ENCODE measurements at places on chromosomes 2 and 18.

- DNase-seq: no peak
Measured at GRCh38 chr18:36309436-36310391, 12.2 kb downstream of the FHOD3 start.

- no peak for DNase-seq
Measured at GRCh38 chr2:182616471-182617393, 99.3 kb upstream of the DNAJC10 start.

GRCh38 chr2:20040489-20041172, 10.8 kb downstream of the LAPTM4A start:
- no peak for DNase-seq

- DNase-seq: no peak
Measured at GRCh38 chr2:70145851-70146739, 44.7 kb downstream of the C2orf42 start.

GRCh38 chr2:19857806-19858205, 44.0 kb downstream of the TTC32 start:
- no peak for DNase-seq

GRCh38 chr2:57461624-57462023, 585.0 kb upstream of the VRK2 start:
- DNase-seq: no peak

DNA sequence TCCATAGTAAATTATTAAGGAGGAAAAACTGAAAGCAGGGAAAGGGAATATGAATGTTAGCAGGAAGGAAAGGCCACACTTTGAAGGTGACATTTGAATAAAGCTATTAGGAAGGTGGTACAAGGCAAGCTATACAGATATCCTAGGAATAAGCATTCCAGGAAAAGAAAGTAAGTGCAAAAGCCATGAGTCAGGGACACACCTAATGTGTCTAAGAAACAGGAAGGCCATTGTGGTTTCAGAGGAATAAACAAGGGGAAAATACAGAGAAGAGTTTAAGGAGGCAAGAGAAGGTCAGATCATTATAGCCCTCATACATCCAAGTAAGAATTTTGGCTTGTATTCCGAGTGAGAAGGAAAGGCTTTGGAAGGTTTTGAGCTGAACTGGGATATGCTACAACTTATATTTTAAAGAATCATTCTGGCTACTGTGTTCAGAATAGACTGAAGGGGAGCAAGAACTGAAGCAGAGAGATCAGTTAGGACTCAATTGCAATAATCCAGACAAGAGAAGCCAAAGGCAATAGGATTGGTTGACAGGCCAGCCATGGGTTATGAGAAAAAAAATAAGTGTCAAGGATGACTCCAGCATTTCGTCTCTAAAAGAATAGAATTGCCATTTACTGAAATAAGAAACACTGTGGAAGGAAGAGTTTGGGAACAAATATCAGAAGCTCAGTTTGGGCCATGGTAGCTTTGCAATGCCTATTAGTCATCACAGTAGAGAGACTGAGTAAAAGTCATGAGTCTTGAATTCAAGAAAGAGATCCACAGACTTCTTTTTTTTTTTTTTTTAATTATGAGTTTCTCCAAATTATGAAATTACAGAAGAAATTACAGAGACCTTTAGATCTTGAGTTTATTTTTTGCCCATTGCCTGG, 11.3 kb downstream of the RAD51AP2 start:
- no peak for DNase-seq

GRCh38 chr2:223943561-223944008, 1.6 kb downstream of the WDFY1 start:
- no peak for DNase-seq

GRCh38 chr18:63907664-63908063, at the start of gene SERPINB10:
TSS of gene SERPINB10 (plus strand) at chr18:63907958. CDS start at chr18:63915511, 7,553 bp downstream.
- DNase-seq: no peak

DNA sequence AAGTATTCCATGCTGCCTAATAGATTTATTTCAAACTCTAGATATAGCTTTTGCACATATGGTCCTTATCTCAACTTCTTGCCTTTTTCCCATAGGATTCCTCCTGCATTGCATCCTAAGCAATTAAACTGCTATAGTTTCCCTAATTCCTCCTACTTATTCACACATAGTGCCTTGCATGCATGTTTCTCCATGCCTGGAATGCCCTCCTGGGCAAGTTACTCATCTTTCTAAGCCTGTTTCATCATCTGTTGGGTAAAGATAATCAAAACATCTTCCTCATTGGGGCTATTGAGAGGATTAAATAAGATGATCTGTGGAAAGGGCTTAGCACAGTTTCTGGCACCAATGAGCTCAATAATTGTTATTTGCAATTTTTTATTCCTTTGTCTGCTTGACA, 726.5 kb downstream of the SLC4A3 start:
- no peak for DNase-seq

DNA sequence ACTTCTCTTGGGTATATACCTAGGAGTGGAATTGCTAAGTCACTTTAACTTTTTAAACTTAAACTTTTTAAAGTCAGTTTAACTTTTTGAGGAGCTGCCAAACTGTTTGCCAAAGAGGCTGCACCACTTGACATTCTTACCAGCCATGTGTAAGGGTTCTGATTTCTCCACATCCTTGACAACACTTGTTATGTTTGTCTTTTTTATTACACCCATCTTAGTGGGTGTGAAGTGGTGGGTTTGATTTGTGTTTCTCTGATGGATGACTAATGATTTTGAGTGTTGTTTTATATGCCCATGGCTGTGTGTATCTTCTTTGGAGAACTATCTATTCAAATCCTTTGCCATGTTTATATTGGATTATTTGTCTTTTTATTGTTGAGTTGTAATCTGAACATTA, 13.6 kb downstream of the ASAP2 start:
- DNase-seq: no peak

GRCh38 chr2:16020389-16021008, 80.1 kb downstream of the MYCN start:
- no peak for DNase-seq

- DNase-seq: no peak
Measured at GRCh38 chr2:127462461-127462860, 44.2 kb downstream of the PROC start.

GRCh38 chr18:59846814-59847490, 52.8 kb upstream of the PMAIP1 start:
- no peak for DNase-seq

DNA sequence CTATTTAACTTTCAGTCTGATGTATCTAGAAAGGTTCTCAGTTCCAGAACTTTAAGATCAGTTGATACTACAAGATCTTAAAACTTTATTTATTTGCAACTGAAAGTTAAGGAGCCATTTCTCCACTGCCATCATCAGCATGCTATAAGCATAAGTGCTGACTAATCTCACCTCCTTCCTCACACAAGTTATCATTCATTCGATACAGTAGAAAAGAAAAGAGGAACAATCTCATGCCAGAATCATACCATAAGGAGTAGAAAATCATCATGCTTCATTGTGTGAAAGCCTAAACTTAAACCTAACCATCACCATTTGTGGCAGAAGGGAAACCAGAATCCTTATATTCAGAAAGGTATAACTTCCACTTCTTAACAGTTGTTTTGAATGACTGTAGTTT, 176.6 kb upstream of the NRXN1 start:
- DNase-seq: no peak

DNA sequence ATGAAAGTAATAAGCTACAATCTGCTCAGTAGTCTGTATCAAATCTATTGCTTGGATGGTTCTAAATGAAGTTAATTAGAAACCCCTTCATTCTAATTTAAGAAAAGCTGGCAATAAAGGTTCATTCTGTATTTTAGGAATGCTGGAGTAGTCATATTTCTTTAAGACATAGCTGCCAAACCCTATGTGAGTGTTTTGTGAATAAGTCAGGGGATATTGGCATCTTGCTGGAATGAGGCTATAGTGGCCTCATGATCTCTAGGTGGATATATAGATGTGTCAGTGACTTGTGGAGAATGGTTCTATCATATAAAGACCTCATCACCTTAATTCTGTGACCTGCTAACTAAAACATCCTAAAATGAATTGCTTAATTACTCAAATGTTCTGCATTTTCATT, 196.3 kb downstream of the PDE1A start:
- DNase-seq: no peak

- no peak for DNase-seq
Measured at GRCh38 chr2:85199698-85200097, 66.5 kb downstream of the TCF7L1 start.

GRCh38 chr2:156215656-156216055, 116.9 kb downstream of the NR4A2 start:
- no peak for DNase-seq

DNA sequence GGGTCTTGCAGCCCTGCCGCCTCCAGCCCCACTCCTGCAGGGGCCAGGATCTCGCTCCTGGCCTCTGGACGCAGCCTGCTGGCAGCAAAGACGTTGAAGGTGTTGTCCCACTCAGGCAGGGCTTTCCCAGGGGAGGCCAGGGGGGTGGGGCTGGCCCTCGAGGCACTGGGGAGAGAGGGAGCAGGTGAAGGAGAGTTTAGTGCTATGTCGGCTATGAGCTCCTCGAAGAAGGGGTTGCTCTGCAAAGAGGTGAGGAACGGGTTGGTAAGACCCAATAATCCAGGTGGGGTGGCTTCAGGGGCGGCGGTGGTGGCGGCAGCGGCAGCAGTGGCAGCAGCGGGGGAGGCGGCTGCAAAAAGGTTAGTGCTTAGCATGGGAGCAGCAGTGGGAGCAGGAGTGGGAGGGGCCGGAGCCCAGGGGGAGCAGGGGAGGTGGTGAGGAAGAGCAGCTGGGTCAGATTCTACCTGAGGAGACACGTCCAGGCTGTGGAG, 9.7 kb upstream of the SFXN5 start:
- DNase-seq: no peak

DNA sequence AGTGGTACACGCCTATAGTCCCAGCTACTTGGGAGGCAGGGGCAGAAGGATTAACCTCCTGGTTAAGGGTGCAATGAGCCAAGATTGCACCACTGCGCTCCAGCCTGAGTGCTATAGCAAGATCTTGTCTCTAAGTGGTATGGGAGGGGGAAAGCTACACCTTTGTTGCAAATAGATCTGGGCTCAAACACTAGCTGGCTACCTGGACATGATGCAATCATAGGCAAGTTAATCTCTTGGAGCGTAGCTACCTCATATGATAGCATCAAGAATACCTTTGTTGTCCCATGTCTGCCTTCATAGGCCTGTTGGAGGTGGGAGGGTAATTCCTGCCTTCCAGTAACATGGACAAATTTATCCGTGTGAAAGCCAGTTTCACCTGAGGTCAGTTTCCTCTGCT, 15.7 kb downstream of the KLHL29 start:
- DNase-seq: no peak

- no peak for DNase-seq
Measured at GRCh38 chr2:64692401-64692800, 38.7 kb upstream of the SERTAD2 start.
